ENCODE measurements at places on chromosomes 5 and 9.

GRCh38 chr9:4689021-4689420, 9.7 kb downstream of the CDC37L1 start:
- DNase-seq, result no peak

DNA sequence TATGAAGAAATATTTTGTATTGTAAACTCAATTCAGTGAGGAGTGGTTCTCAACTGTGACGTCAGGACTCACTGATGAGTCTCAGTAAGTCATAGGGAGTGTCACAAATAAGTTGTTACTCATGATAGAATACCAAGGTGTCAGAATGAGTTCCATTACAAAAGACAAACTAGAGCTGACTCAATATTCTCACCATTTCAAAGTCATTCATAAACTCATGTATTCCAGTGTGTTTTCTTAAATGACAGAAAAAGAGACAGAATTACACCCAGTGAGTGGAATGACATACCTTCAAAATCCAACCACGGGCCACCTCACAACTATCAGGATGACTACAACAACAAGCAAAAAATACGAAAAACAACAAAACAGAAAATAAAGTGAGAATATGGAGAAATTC, 321.5 kb downstream of the ENC1 start:
- DNase-seq, result no peak

- no peak for DNase-seq
Measured at GRCh38 chr5:84706678-84707641, 322.3 kb upstream of the EDIL3 start.

DNA sequence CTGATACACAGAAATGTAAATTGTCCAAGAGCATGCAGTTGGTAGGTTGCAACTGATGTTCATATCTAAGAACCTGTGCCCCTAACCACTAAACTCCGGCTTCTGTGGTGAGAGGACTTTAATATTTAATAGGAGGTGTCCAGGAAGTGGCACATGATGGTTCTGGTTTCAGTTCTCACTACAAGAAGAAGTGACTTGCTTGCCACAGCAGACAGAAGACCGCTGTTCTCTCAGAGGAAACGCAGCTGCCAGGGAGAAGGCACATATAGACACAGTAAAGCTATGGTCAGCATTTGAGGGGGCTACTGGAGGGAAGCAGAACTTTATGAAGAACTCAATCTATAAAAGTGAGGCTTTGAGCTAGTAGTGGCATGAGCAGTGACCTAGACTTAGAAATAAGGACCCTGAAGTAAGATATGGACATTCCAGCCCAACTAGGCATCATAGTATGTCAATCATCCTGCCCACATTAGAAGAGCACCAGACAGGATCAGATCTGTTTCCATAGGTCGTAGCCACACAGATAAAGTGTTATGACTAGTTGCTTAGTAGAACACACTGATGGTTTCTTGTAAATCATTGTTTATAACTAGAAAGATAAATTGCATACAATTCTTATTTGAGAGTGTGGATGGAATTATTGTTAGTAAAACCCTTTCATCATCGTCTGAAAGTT, 36.4 kb upstream of the DAB2 start:
- DNase-seq, result no peak
